Aorta (tissue), 5 donors: ENCODE measurements at places on chromosomes 3 and 15. TPM values are rescaled to one million over a fixed set of nuclear protein-coding genes. Genes with fewer than 3 reads are reported as not detected.

Gene ALPK3
- 77.0 TPM for total RNA-seq

Gene CFAP92
- total RNA-seq: 1.2 TPM

Gene SMCO1
- total RNA-seq: not detected

Gene NDUFB5
- 32.5 TPM for total RNA-seq

Gene GPR176
- total RNA-seq: 27.2 TPM

Gene ANO10
- total RNA-seq: 42.6 TPM

Gene BNC1
- 0.13 TPM for total RNA-seq

Gene CCNB2
- total RNA-seq: 0.32 TPM

- no peaks in the 10 kb centered on the region for H3K4me1 ChIP-seq
- DNase-seq: peak; percentile 89
- peak within 1 kb of the TSS; percentile 79 for H3K4me3 ChIP-seq
- H3K27ac ChIP-seq: no peak within 1 kb of the TSS
Observed at GRCh38 chr15:78565097-78565950, at the start of gene CHRNA5. TSS of gene CHRNA5 (plus strand) at chr15:78565520. CDS start at chr15:78565720, 200 bp downstream.

GRCh38 chr3:89261673-89262072 is 154.3 kb downstream of the EPHA3 start:
- no peaks in the 10 kb centered on the region for H3K36me3 ChIP-seq
- H3K27me3 ChIP-seq: no peaks in the 10 kb centered on the region
- no peaks in the 10 kb centered on the region for H3K4me1 ChIP-seq

- no peak overlapping the region for H3K27ac ChIP-seq
- H3K4me1 ChIP-seq: no peaks in the 10 kb centered on the region
- no peaks in the 10 kb centered on the region for H3K27me3 ChIP-seq
Observed at GRCh38 chr15:51621155-51621765, 1.3 kb downstream of the DMXL2 start.

DNA sequence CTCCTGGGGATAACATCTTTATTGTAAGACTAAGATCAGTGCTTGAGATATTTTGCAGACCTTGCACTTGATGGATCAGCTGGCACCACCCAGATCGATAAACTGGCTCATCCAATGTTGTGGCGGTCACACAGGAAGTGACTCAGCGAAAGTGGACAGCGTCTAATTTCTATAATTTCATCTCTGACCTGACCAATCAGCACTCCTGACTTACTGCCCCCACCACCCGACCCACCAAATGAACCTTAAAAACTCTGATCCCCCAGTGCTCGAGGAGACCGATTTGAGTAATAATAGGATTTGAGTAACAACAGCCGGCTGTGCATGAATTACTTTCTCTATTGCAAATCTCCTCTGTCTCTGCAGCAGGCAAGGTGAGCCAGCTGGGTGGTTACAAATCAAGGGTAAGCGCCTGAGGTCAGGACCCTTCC is 62.7 kb upstream of the RNU6-1 start:
- no peaks in the 10 kb centered on the region for H3K27me3 ChIP-seq
- no peak overlapping the region for H3K4me3 ChIP-seq
- no peak overlapping the region for H3K27ac ChIP-seq
- H3K4me1 ChIP-seq: peaks cover 1% of the 10 kb centered on the region

GRCh38 chr3:155963570-155963969 is 93.1 kb downstream of the GMPS start:
- no peaks in the 10 kb centered on the region for H3K4me1 ChIP-seq
- no peaks in the 10 kb centered on the region for H3K36me3 ChIP-seq
- DNase-seq: no peak
- H3K4me3 ChIP-seq: no peak overlapping the region
- no peaks in the 10 kb centered on the region for H3K27me3 ChIP-seq

- no peaks in the 10 kb centered on the region for H3K27me3 ChIP-seq
- H3K27ac ChIP-seq: no peak overlapping the region
Observed at GRCh38 chr3:86921971-86922680, 68.8 kb downstream of the VGLL3 start.

DNA sequence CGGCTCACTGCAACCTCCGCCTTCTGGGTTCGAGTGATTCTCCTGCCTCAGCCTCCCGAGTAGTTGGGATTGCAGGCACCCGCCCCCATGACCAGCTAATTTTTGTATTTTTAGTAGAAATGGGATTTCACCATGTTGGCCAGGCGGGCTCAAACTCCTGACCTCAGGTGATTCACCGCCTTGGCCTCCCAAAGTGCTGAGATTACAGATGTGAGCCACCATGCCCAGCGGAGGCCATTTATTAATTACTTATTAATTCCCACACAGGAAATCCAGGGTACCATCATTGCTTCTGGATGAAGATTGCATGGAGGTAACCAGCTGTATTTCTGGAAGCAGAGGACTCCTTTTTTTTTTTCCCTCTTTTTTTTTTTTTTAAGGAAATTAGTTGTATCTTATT is 37.8 kb downstream of the MAP4 start:
- no peak overlapping the region for H3K4me3 ChIP-seq
- no peaks in the 10 kb centered on the region for H3K36me3 ChIP-seq
- H3K4me1 ChIP-seq: peaks cover 4% of the 10 kb centered on the region

DNA sequence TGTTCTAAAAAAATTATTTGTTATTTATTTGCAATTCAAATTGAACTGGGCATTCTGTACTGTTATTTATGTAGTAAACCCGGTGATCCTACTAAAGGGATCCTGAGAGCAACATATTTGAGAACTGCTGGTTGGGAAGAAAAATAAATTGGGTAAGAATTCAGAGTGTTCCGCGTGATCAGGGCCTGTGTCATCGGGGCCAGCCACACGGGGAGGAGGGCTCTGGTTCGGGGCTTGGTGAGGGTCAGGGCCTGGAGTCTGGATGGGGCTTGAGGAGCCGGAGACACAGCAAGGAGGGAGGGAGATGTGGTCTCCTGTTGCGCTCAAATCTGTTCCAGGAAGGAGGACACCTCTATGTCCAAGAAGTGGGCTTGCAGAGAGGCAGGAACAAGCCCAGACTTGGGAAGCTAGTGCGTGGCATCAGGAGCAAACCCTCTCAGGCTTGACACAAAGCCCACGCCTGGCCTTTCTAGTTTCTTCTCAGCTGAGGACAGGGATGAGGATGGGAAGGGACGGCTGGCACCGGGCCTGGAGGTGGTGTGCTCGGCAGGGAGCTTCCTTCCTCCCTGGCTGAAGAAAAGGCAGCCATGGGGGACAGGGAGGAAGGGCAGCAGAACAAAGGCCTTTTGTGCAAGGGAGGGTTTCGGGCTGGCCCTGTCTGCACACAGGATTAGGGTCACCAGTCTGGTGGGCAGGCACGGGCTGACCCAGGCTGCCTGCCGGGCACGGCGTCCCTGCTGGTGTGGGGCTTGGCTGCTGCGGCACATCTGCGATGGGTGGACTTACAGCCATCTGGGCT is 22.9 kb upstream of the FBLN2 start:
- no peak overlapping the region for H3K4me3 ChIP-seq
- H3K36me3 ChIP-seq: no peaks in the 10 kb centered on the region
- no peaks in the 10 kb centered on the region for H3K27me3 ChIP-seq
- no peak overlapping the region for H3K27ac ChIP-seq

DNA sequence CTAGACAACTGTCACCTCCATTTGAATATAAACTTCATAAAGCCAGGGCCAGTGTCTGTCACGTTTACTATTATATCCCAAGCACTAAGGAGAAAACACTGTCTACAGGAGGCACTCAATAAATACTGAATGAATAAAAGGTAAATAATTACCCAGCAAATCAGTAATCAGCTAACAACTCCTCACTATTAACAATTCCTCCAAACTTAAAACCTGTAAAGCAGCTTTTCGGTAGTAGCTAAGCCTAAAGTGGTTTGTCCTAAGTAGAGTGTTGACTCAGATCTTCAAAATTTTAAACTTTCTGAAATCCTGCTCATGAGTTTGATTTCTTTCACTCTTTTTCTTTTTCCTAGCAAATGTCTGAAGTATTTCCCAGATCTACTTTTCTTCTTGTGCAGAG is 39.9 kb downstream of the C3orf80 start:
- DNase-seq: no peak
- no peak overlapping the region for H3K4me3 ChIP-seq
- H3K27ac ChIP-seq: no peak overlapping the region
- H3K36me3 ChIP-seq: no peaks in the 10 kb centered on the region
- no peaks in the 10 kb centered on the region for H3K4me1 ChIP-seq

- H3K4me1 ChIP-seq: no peaks in the 10 kb centered on the region
- DNase-seq: no peak
- H3K27me3 ChIP-seq: no peaks in the 10 kb centered on the region
- no peaks in the 10 kb centered on the region for H3K36me3 ChIP-seq
Observed at GRCh38 chr3:107973152-107973551, 117.7 kb downstream of the CD47 start.

- H3K36me3 ChIP-seq: peaks cover 2% of the 10 kb centered on the region
- no peaks in the 10 kb centered on the region for H3K27me3 ChIP-seq
- H3K4me3 ChIP-seq: no peak overlapping the region
- no peak for DNase-seq
- H3K27ac ChIP-seq: no peak overlapping the region
Observed at GRCh38 chr15:41512512-41512939, 1.1 kb downstream of the LTK start.

DNA sequence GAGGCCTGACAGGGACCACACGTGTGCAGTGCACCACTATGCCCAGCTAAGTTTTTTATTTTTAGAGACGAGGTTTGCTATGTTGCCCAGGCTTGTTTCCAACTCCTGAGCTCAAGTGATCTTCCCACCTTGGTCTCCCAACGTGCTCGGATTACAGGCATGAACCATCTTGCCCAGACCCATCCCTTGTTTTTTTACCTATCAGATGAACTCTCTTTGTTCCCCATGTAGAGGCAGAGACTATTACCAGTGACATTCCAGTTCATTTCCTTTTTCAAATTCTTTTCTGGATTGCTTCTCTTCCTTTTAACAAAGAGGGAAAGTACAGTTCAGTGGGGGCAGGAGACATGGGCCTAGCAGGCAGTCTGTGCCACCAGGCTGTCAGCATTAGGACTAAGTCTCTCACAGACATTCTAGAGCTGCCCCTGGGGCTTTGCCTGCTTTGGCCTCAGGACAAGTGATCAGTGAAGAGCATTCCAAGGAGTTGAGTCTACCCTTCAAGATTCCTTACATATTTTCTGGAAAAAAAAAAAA is 103.5 kb upstream of the SLC7A14 start:
- no peaks in the 10 kb centered on the region for H3K27me3 ChIP-seq
- H3K4me3 ChIP-seq: no peak overlapping the region
- no peaks in the 10 kb centered on the region for H3K36me3 ChIP-seq
- no peak overlapping the region for H3K27ac ChIP-seq
- no peaks in the 10 kb centered on the region for H3K4me1 ChIP-seq

- H3K36me3 ChIP-seq: no peaks in the 10 kb centered on the region
- H3K27ac ChIP-seq: no peak overlapping the region
- H3K27me3 ChIP-seq: no peaks in the 10 kb centered on the region
- no peaks in the 10 kb centered on the region for H3K4me1 ChIP-seq
Observed at GRCh38 chr3:117314441-117315150, 605.0 kb downstream of the TUSC7 start.

- no peak for DNase-seq
- H3K36me3 ChIP-seq: no peaks in the 10 kb centered on the region
- H3K27me3 ChIP-seq: no peaks in the 10 kb centered on the region
- H3K4me3 ChIP-seq: no peak overlapping the region
- no peaks in the 10 kb centered on the region for H3K4me1 ChIP-seq
Observed at GRCh38 chr3:151483961-151484520, 23.2 kb upstream of the IGSF10 start.

GRCh38 chr3:67048715-67049074 is 50.6 kb downstream of the KBTBD8 start:
- no peak overlapping the region for H3K4me3 ChIP-seq
- no peaks in the 10 kb centered on the region for H3K4me1 ChIP-seq

- no peaks in the 10 kb centered on the region for H3K36me3 ChIP-seq
- no peak overlapping the region for H3K4me3 ChIP-seq
- DNase-seq: no peak
- no peak overlapping the region for H3K27ac ChIP-seq
Observed at GRCh38 chr3:24715171-24715792, 220.6 kb upstream of the THRB start.

DNA sequence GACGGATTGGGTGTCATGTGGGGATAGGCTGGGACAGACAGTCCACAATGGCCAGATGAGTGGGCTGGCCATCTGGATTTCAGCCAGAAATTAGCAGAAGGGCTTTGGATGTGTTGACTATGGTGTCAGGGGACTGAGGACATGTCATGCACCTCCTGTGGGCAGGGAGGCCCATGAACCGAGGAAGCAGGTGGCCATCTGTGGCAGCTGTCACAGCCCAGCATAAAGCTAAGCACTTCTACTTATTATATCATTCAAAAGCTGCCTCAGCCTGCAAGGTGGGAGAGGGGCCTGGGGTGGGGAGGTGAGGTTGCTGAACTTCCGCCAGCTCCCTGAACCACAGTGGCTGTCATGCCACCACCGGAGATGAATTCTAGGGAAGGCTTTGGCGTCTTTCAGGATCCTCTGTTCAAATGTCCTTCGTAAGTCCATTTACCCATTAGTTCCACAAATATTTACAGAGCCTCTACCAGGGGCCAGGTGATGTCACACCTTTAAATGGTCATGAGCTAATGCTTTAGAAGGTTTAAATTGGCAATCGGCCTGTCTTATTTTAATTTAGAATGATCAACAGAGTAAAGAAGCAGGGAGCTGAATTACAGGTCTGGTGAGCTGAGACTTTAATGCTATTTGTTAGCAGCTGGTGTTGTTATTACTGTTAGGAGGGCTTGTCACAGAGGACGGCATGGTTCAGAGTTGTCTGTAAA is 23.6 kb upstream of the CAV3 start:
- no peaks in the 10 kb centered on the region for H3K36me3 ChIP-seq
- no peaks in the 10 kb centered on the region for H3K27me3 ChIP-seq
- no peaks in the 10 kb centered on the region for H3K4me1 ChIP-seq

DNA sequence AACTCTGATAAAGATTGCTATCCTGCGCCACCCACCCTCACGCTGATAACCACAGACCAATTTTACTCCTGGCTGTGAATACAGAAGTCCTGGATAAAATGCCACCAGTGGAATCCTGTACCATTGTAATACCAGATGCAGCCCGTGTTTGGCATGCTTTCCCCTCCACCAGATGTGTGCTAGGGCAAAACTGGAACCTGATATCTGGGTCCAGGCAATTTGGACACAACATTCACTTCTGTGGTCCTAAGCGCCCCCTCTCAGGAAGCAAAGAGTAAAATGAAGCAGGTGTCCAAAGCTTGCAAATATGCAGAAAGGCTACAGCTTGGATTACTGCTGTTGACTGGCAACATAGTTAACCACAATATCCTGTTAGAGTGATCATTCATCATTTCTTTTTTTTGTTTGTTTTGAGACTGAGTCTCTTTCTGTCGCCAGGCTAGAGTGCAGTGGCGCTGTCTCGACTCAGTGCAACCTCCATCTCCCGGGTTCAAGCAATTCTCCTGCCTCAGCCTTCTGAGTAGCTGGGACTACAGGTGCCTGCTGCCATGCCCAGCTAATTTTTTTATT is 32.8 kb downstream of the LOXL1 start:
- H3K4me3 ChIP-seq: no peak overlapping the region
- no peaks in the 10 kb centered on the region for H3K4me1 ChIP-seq
- H3K27me3 ChIP-seq: no peaks in the 10 kb centered on the region
- H3K27ac ChIP-seq: no peak overlapping the region
- H3K36me3 ChIP-seq: no peaks in the 10 kb centered on the region
